ENCODE measurements at places on chromosomes 2 and 18.

DNA sequence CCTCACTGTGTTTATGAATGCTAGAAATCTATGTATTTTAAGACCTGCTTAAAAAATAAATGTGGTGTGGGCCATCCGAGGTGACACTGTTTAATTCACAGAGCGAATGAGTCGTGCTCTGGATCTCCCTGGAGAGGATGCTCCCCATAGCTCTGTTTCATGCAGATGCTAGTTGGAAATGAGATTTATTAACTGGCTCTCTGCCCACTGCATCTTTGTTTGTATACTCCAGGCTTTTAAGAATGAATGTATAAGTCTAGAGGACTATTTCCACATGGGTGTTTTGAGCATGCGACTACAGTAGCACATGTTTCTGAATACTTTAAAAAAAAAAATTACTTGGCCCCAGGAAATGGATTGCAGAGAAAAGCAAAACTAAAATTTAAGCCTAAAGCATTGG, 3.9 kb downstream of the MAPRE2 start:
- no peak for DNase-seq

- no peak for DNase-seq
Observed at GRCh38 chr2:104140361-104140760, 713.6 kb upstream of the POU3F3 start.

- no peak for DNase-seq
Observed at GRCh38 chr2:238905224-238905623, 57.3 kb downstream of the TWIST2 start.

DNA sequence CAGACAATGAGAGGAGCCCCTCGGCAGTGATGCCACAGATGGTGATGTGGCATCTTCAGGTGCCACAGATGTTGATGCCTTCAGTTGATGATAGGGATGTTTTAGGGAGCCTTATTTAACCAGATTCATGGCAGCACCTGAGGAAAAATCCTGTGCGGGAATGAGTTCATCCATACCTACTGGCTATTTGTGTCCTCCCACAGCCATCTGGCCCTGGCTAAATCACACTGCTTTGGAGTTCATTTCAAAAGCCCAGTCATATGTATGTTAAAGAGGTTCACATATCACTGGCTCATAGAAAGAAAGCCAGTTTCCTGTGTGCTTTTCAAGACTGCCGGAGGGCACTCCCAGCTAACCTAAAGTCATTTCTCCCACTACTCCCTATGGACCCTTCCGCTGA, 131.3 kb downstream of the MCFD2 start:
- no peak for DNase-seq

- no peak for DNase-seq
Observed at GRCh38 chr2:46979571-46979979, 64.0 kb upstream of the MCFD2 start.

GRCh38 chr2:233119806-233120205, 59.7 kb downstream of the INPP5D start:
- no peak for DNase-seq

GRCh38 chr2:74581463-74581862, 26.9 kb downstream of the DOK1 start:
- no peak for DNase-seq

GRCh38 chr2:118852605-118853128, 5.2 kb upstream of the EN1 start:
- DNase-seq = no peak

DNA sequence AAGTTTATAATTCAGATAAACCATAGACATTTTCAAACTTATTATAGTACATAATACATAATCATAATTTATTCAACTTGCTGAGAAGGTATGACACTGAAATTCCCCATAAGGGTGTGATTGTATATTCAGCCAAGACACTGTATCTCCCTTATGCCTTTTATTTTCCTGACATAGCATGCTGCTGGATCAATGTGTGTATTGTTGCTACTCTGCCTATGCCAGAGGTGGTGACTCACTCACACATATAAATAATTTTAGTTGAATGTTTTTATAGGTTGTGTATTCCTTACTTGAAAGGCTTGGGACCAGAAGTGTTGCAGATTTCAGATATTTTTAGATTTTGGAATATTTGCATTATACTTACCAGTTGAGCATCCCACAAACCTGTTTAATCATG, 86.8 kb downstream of the VRK2 start:
- DNase-seq = no peak

DNA sequence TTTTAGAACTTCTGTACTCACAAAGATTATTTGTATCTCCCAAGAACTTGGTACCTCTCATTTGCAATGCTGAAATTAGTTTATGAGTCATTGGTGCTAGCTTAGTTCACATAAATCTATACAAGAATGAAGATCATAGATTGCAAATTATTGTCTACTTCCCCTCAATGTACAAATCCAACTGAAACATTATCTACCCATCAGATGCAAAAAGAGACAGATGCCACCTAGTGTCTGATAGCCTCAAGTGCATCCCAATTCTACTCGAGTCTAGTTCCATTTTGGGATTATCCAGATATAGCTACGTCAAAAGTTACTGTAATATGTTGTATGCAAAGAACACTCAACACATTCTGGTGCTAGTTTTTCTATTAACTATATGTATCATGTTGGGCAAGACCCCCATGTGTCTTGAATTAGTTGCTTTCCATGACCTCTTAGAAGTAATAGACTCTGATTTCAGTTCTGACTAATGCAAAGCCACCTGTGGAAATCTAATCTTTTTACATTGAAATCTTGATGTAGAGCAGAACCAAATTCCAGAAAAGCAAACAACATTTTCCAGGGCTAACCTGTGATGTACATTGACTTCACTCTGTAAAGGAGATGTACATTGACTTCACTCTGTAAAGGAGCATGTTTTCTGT, 210.0 kb downstream of the RBM43 start:
- peak; percentile 22 for DNase-seq

- no peak for DNase-seq
Observed at GRCh38 chr2:7060156-7060555, 142.9 kb downstream of the RNF144A start.

- no peak for DNase-seq
Observed at GRCh38 chr2:72089537-72089936, 58.1 kb downstream of the CYP26B1 start.

DNA sequence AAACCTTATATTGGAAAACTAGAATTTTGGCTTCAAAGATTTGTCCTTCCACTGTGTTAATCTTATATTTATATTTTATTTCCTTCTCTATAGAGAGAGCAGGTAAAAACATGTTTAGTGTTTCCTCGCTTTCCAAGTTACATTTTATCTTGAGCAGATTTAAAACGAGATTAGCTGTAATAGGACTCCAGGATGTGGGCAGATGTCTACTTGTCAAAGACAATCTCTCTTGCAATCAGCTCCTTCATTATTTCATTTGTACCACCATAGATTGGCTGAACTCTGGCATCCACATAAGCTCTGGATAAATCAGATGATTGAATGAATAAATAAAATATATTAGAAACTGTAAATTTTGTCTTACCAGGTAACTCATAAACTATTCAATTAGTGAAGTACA, 17.5 kb upstream of the KANSL1L start:
- DNase-seq = no peak

DNA sequence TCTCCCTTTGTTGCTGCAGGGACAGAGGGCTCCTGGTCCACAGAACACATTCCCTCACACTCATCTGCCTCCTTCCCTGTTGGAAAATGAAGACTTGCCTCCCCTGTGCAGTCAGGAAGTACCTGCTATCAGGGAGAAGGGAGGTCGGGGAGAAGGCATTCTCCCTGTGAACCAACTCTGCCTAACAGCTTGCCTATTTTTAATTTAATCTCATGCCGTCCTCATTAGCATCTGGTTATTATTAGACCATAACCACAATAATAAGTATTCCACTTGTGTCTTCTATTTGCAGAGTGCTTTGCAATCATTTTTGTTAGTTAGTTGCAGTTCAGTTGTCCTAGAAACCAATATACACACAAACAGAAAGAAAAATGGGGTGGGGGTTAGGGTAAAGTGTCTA, 232.6 kb upstream of the SKOR2 start:
- no peak for DNase-seq

- DNase-seq = no peak
Observed at GRCh38 chr2:39728941-39729351, 50.1 kb downstream of the THUMPD2 start.

GRCh38 chr2:9488583-9489547, 14.5 kb downstream of the IAH1 start:
- DNase-seq = no peak

GRCh38 chr2:225454412-225454811, 54.9 kb downstream of the NYAP2 start:
- no peak for DNase-seq

DNA sequence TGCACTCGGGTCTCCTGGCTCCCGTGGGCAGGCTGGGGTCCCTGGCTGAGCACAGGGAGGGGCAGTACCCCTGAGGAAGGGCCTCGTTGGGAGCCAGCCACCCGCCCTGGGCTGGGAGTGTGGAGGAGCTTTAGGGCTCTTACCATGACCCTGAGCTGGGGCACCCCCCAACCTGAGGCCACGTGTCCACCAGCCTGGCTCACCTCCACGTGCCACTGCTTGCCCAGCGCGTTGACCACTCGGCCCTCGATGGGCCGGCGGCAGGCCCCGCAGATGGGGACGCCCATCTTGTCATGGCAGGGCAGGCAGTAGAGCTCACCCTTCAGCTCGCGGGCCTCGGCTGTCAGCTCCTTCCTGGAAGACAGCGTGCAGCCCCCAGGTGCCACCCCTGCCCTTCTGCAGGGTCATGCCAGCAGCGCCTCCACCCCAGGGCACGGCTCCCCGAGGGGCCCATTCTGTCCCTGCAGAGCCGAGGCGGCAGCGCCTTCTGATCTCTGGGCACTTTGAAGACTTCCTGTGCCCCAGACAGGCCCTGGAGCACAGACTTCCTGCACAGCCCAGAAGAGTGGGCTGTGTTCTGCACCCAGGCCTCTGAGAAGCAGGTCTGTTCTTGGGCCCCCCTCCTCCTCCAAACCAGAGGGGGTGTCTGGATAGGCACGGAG, 4.0 kb upstream of the GPR17 start:
- no peak for DNase-seq

DNA sequence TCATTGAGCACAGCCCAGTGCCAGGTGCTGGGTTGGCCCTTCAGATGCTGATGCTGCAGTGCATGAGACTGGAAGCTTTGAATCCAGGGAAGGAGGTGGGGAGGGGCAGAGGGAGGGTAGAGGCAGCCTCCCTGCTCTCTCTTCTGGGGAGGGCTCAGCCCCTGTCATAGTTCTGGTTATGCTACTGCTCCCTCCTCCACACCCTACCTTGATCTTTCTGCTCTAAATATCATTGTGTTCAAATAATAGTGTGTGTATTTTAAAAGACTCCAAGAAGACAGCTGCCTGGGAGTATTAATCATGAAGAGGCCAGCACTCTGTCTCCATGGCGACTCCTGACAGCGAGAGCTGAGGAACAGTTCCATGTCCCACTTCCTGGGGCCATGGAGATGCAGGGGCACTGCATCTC, 3.8 kb upstream of the EGR4 start:
- no peak for DNase-seq

DNA sequence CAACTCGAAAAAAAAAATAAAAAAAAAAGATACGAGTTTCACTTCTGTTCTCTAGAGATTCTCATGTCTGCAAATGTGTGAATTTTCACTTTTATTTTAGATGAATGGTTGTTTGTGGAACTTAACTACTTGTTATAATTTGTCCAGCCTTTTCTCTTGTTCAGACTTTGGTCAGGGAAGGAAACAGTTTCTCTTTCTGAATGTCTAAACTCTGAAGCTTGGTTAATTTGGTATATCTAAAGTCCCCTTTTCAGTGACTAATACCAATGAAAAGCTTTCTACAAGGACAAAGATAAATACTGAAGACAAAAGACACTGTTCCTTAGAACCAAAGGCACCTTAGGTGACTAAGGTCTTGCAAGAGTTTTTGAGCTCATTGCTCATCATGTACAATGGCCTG, 144.4 kb upstream of the PIEZO2 start:
- no peak for DNase-seq

DNA sequence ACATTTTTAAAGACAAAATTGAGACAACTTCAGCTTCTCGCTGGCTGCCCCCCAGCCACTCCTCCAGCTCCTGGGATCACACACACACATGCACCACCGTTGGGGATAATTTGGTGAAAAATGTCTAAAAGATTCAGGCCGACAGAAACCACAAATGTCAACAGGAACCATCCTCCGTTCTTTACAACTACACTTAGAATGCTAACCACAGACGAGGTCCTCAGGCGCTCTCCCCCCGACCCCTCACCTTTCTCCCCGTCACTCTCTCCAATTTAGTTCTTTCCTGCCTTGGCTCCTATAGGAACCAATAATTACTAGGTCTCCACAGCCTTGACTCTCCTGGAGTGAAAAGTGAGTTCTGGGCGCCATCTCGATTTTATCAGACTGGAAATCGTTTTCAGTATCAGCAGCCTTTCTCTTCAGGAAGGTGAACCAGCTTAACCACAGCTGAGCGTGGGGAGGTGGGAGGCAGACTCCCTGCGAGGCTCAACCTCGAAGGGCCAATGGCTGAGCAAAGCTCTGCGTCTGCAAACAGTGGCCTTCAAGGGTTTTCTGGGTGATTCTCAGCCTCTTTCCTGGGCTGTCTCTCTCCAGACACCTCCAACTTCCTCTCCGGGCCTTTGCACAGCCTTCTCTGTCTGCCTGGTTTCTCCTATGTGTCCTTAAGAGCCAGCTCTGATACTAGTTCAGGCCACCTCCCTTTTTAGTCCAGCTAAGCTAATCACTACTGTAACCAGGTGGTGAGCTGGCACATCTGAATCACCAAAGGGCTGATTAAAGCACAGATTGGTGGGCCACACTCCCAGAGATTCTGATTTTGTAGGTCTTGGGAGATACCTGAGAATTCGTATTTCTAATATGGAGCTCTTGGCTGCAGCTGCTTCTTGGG, 115.7 kb upstream of the COPS8 start:
- DNase-seq = no peak

DNA sequence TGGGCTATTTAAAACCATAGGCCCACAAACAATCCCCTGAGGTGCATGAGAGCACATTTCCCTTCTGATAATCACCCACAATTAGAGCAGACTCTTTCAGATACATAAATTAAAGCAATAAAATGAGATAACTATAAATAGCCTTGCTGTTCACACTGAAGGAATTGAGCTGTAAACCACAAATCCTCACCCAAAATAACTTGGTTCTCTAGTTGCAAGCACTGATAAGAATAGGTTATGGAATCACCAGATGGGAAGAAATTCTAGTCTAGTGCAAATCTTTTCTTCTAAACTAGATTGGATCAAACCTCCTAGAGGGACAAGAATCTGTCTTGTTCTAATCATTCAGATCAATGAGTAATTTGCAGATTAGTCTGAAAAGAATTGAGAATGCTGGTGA, 64.6 kb downstream of the NAB1 start:
- DNase-seq = no peak

- no peak for DNase-seq
Observed at GRCh38 chr18:6537475-6537874, 122.8 kb upstream of the L3MBTL4 start.

GRCh38 chr2:124121760-124122275, 96.7 kb downstream of the CNTNAP5 start:
- DNase-seq = no peak

Data from AG09319 (cell line).